ENCODE measurements at places on chromosomes 16 and 17.

- DNase-seq: no peak
These were observed 619.5 kb upstream of the CDH5 start for GRCh38 chr16:65746941-65747340.

DNA sequence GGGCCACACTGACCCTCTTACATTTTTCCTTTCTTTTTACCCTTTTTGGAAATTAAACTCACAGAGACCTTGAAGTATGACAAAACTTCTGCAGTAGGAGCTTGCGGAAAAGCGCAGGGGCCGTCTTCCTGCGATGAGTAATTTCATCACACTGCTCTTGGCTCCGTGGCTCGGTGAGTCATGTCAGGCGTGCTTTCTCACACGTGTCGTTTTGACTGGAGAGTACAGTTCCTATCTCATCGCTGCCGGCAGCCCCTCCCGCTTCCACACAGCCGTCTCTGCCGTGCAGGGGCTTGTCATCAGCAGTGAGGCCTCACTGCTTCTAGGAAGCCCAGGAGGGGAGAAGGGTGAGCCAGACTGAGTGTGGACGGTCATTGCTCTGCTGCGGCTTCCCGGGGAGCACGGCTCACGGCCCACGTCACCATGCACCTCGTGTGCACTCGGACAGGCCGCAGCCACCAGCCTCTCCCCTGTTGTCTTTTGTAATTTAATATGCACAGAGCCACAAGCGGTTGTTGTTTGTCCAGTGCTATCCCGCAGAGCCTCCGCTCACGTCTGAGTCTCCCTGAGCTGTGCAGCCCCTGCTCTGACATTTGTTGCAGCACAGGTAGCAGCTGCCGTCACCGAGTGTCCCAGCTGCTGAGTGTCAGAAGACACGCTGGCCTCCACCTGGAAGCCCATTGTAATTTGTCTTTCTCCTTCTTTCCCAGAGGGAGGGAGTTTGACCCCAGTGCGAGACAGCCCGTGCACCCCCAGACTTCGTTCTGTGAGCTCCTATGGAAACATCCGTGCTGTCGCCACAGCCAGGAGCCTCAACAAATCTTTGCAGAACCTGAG lies 99.4 kb upstream of the CHMP6 start:
- peak; percentile 99 for DNase-seq

DNA sequence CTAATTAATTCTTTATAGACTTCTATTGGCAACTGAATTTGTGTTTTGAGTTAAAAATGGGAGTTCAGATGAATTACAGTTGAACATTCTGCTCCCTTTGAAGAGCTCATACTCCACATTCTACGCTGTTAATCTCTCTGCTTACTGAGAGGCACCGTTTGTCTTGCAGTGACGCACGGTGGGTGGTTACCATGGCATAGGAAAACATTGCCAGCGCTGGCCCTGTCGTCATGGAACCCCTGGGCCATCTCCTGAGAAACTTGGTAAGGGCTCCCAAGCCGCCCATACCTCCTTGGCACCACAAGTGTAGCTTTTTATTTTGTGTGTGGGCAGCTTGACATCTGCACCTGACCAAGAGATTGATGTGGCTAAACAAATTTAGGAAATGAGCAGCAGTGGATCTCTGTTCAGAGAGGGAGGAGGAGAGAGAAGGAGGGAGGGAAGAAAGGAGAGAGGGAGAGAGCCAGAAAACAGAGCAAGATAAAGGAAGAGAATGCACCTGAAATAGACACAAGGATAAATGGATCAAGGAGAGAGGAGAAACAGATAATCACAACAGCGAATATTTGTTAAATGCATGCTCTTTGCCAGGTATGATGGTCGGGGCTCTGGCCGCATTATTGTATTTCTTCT lies 398.5 kb downstream of the HAPSTR1 start:
- DNase-seq: no peak

DNA sequence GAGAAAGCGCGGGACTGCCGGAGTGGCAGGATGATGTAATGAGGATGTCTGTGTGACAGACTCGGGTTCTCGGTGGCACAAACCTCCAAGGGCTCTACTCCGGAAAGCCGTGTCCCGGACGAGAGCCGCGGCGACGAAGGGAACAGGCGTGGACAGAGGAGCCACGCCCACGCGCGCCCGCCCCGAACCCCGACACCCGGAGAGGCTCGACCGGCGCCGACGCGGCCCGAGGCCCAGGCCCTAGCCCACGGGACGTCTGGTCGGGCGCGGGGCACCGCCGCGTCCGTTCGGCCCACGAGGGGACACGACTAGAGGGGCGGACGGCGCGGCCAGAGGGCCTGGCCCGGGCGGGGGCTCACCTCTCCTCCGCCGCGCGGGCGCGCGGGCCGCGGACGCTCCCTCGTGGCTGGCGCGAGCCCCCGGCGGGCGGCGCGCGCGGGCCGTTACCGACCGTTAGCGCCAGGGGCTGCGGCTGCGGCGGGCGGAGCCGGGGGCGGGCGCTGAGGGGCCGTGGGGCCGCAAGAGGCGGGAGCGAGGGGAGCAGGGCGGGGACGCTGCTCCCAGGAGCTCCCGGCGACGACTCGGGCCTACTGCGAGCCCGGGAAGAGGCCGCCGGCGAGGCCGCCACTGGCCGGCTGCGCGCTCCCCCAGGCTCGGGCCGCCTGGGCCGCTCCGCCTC lies 2.1 kb upstream of the IRX5 start:
- no peak for DNase-seq

DNA sequence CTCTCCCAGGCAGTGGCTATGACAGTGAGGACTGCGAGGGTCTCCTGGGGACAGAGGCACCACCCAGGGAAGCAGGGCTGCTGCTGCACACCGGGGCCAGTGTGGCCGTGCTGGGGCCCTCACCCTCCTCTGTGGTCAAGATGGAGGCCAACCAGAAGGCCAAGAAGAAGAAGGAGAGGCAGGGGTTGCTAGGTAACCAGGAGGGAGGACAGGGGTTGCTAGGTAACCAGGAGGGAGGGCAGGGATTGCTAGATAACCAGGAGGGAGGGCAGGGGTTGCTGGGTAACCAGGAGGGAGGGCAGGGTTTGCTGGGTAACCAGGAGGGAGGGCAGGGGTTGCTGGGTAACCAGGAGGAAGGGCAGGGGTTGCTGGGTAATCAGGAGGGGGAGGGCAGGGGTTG lies 55.2 kb downstream of the ACTG1 start:
- no peak for DNase-seq

DNA sequence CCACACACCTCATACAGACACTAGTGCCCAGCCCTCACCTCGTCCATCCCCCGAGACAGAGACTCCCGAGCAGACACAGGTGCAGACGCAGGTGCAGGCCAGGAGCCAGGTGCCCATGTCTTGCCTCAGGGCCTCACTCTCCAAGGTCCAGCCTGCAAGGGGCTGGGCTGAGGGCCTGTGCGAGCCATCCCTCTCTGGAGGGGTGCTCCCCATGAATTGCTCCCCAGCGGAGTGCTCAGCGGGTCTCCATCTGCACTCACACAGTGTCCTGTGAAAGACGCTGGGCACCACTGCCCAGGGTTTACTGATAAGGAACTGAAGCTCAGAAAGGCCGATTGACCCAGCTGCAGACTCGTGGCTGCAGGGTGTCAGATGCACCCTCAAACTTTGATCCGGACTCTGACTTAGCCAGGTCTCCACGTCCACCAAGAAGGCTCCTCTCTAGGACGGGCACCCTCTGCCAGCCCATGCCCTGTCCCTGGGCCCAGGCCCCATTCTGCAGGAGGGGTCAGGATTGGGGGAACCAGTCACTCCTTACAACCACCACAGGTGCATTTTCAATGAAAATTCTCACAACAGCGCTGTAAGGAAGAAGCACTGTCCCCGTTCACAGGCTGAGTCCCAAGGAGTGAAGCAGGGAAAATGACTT lies 16.9 kb downstream of the POLR3K start:
- no peak for DNase-seq

DNA sequence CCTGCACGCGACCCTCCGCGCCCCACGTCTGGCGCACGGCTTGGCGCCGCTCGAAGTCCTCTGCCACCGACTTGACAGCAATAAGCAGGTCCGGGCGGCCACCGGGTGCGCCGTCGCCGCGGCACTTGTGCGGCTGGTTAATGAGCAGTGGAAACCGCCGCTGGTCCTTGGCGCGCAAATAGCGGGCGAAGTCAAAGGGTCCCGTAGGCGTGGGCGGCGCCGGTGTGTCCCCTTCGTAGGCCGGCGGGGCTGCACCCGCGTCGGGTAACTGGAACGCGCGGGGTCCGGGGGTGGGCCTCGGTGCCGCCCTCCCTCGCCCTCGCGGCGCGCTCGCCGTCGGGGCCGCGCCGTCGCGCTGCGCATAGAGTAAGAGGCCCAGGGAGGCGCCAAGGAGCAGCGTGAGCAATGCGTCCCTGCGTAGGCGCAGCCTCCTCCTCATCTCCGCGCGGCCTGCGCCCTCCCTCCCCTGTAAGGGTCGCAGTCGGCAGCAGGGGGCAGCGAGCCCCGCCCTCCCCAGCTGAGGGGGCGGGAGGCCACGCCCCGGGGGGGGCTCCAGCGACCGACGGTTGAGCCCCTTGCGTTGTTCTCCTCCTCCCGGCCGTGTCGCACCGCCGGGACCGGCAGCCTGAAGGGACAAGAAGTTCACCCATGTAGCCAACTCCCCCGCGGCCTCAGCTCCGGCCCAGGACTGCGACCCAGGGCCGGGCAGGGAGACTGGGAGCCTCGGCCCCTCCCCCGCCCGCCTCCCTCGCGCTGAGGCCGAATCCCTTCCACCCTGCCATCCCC lies 558 bp downstream of the B3GNT9 start:
- peak; percentile 69 for DNase-seq

All from astrocyte (in vitro differentiated cells and primary cell).